Spleen (tissue), 13 donors: ENCODE measurements at places on chromosomes 12 and 14. TPM values are rescaled to one million over a fixed set of nuclear protein-coding genes. Genes with fewer than 3 reads are reported as not detected.

DNA sequence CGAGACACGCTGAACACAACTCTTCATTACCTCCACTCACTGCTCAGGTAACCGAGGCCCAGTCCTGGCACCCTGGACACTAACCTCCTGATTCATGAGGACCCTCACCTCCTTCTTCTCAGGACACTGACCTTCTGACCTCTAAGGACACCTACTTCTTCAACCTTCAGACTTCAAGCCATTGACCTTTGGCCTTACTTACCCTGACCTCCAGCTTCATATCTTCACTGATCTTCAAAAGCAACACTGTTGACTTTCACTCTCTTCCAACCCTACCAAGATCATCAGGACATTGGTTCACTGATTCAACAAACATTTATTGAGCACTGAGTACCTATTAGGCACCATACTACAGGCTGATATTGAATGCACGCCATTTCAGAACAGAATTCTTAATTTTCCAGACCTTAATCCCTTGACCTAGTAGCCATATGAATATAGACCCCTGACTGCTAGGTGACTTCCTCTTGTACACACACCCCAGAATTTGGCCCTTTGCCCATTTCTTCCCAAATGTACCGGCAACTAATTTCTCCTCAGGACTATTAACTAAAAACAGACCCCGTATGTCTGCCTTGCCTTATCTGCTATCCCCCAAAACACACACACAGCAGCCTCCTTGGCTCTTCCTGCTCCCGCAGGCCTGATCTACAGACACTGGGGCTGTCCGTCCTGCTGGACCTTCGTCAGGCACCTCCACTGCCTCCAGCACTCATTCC, 5.8 kb downstream of the ARHGEF40 start:
- H3K27me3 ChIP-seq = peaks cover 4% of the 10 kb centered on the region
- DNase-seq = no peak
- H3K27ac ChIP-seq = peak overlapping the region; percentile 41
- peaks cover 42% of the 10 kb centered on the region for H3K36me3 ChIP-seq
- H3K4me1 ChIP-seq = peaks cover 82% of the 10 kb centered on the region

- H3K4me3 ChIP-seq = no peak overlapping the region
- H3K36me3 ChIP-seq = peaks cover 48% of the 10 kb centered on the region
- DNase-seq = no peak
- no peak overlapping the region for H3K27ac ChIP-seq
- no peaks in the 10 kb centered on the region for H3K4me1 ChIP-seq
These were observed 50.8 kb downstream of the SLC16A7 start for GRCh38 chr12:59646636-59647035.

Gene MIP
- total RNA-seq = not detected

- no peaks in the 10 kb centered on the region for H3K27me3 ChIP-seq
- H3K36me3 ChIP-seq = no peaks in the 10 kb centered on the region
- H3K4me1 ChIP-seq = peaks cover 65% of the 10 kb centered on the region
- no peak for DNase-seq
These were observed 47.4 kb upstream of the SRSF5 start for GRCh38 chr14:69719501-69719951.

- no peak overlapping the region for H3K4me3 ChIP-seq
- no peaks in the 10 kb centered on the region for H3K36me3 ChIP-seq
- H3K27me3 ChIP-seq = no peaks in the 10 kb centered on the region
- no peak overlapping the region for H3K27ac ChIP-seq
- no peak for DNase-seq
- peaks cover 12% of the 10 kb centered on the region for H3K4me1 ChIP-seq
These were observed 29.6 kb downstream of the VRK1 start for GRCh38 chr14:96826818-96827217.

DNA sequence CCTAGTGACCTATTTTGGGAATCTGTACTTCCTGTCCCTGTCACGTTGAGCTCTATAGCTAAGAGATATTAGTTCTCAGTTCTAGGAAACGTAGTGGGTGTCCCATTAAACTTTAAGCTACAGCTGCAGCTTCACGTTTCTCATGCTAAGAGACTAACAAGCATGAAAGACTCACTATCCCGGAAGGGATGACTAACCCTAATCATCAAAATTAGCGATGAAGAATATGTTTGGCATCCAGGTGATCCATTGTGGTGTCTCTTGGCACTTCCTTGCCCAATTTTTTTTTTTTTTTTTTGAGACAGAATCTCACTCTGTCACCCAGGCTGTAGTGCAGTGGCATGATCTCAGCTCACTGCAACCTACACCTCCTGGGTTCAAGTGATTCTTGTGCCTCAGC, 11.0 kb upstream of the LALBA start:
- no peaks in the 10 kb centered on the region for H3K4me1 ChIP-seq
- no peak for DNase-seq
- H3K36me3 ChIP-seq = no peaks in the 10 kb centered on the region
- H3K27me3 ChIP-seq = no peaks in the 10 kb centered on the region
- no peak overlapping the region for H3K27ac ChIP-seq

Gene NGB
- not detected for total RNA-seq

- DNase-seq = no peak
- H3K36me3 ChIP-seq = no peaks in the 10 kb centered on the region
- H3K27ac ChIP-seq = no peak overlapping the region
- no peaks in the 10 kb centered on the region for H3K27me3 ChIP-seq
- H3K4me1 ChIP-seq = peaks cover 2% of the 10 kb centered on the region
These were observed 17.7 kb upstream of the TSPAN11 start for GRCh38 chr12:30908722-30909348.

Gene CDCA3
- total RNA-seq = 4.2 TPM

DNA sequence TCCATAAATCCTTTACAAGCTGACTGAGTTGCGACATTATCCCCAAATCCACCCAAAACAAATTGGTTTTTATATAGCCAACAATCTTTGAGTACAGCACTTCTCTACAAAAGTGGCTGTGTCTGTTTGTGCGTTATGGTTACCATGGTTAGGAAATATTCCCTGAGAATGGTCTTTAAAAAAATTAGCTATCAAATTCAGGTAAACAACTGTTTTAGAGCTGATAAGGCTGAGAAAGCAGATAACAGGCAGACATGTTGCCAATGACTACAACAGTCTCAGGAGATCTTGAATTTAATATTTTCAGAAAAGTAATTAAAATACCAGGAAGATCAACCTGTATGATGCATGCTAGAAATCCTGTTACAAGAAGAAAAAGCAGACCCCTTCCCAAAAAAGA, 248.0 kb downstream of the RASSF9 start:
- no peaks in the 10 kb centered on the region for H3K36me3 ChIP-seq
- H3K4me3 ChIP-seq = no peak overlapping the region
- H3K27me3 ChIP-seq = no peaks in the 10 kb centered on the region

DNA sequence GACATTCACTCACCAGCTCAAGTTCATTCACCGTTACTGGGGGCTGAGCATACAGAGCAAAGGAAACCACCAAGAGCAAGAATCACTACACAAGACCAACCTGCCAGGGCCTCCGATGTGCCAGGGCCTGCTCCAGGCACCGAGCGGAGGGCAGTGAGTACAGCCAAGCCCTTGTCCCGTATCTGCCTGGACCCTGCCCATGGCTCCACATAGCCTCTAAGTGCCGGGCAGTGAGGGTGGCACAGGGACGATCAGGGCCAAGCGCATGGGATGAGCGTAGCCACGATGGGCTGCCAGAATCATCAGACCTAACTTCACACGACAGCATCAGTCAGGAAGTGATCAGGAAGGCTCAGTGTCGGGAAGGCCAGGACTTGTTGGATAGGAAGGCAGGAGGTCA, 199.6 kb downstream of the BCL11B start:
- no peak overlapping the region for H3K4me3 ChIP-seq
- H3K36me3 ChIP-seq = no peaks in the 10 kb centered on the region
- no peaks in the 10 kb centered on the region for H3K27me3 ChIP-seq
- H3K4me1 ChIP-seq = peaks cover 4% of the 10 kb centered on the region

Gene NXPH4
- not detected for total RNA-seq

Gene RAB15
- 1.3 TPM for total RNA-seq

- H3K27ac ChIP-seq = no peak overlapping the region
- H3K4me1 ChIP-seq = peaks cover 26% of the 10 kb centered on the region
- DNase-seq = peak; percentile 54
- H3K4me3 ChIP-seq = no peak overlapping the region
- no peaks in the 10 kb centered on the region for H3K36me3 ChIP-seq
- no peaks in the 10 kb centered on the region for H3K27me3 ChIP-seq
These were observed 35.0 kb upstream of the BEGAIN start for GRCh38 chr14:100622224-100622623.

Gene PRB2
- total RNA-seq = not detected

Gene TRHDE
- total RNA-seq = 17.4 TPM

DNA sequence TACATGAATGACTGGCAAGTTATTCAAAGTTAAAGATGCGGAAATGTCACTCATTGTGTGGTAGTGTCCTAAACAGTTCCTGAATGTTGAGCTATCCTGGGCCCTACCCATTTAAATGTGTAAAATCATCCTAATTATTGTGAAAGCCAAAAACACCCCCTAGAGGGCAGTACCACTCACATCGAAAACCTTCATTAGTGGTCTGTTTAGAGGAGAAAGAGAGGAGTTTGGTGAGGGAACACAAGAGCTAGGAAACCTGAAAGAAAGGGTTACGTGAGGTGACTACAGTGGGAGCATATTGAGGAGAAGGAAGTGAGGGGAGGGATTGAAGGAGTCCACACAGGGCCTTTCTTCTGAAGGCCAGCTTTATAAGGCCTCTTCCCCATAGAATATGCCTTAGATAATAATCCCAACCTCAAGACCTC, 2.5 kb upstream of the TEP1 start:
- no peak overlapping the region for H3K4me3 ChIP-seq
- H3K27ac ChIP-seq = peak overlapping the region; percentile 46
- no peaks in the 10 kb centered on the region for H3K27me3 ChIP-seq
- no peak for DNase-seq
- no peaks in the 10 kb centered on the region for H3K36me3 ChIP-seq

DNA sequence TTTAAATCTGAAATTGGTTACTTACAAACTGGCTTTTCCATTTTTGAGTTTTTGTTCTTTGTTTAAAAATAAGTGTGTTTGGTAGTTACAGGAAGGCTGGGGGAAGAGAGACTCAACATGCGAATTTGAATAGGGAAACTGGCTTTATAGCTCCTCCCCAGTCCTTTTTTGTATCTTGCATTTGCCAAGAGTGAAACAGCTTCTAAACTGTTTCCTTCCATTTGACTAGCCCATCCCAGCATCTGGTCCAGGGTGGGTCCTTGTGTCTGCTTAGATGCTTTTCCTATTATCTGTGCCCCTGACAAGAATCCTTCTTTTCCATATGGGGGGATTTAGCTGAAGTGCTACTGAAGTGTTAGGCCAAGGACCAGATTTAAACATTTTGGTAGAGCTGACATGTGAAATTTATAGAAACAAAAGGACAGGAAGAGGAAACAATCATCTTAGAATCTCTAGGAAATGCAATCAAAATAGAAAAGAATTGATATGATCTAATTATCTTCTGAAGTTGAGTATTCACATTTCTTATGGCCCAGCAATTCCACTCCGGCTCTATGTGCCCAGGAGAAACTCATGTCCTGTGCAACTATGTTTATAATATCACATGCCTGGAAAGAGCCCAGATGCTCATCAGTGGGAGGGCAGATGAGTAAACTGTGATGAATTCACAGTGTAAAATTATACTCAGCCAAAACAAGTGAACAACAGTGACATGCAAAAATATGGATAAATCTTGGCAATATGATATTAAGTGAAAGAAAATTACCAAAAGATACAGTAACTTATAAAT, 7.4 kb downstream of the SMOC1 start:
- H3K27me3 ChIP-seq = peaks cover 25% of the 10 kb centered on the region
- H3K27ac ChIP-seq = no peak overlapping the region
- no peak for DNase-seq
- no peaks in the 10 kb centered on the region for H3K4me1 ChIP-seq

Gene RERGL
- total RNA-seq = 0.44 TPM

Gene JAG2
- total RNA-seq = 6.0 TPM

Gene DEGS2
- total RNA-seq = 1.2 TPM

- no peak overlapping the region for H3K4me3 ChIP-seq
- peaks cover 7% of the 10 kb centered on the region for H3K27me3 ChIP-seq
- H3K36me3 ChIP-seq = no peaks in the 10 kb centered on the region
- H3K27ac ChIP-seq = no peak overlapping the region
- peaks cover 12% of the 10 kb centered on the region for H3K4me1 ChIP-seq
These were observed 332.9 kb downstream of the DPF3 start for GRCh38 chr14:72560889-72561493.

- H3K36me3 ChIP-seq = no peaks in the 10 kb centered on the region
- no peak for DNase-seq
- H3K4me3 ChIP-seq = no peak overlapping the region
- no peak overlapping the region for H3K27ac ChIP-seq
- H3K4me1 ChIP-seq = peaks cover 14% of the 10 kb centered on the region
These were observed 63.2 kb downstream of the DIO3 start for GRCh38 chr14:101624536-101624935.

DNA sequence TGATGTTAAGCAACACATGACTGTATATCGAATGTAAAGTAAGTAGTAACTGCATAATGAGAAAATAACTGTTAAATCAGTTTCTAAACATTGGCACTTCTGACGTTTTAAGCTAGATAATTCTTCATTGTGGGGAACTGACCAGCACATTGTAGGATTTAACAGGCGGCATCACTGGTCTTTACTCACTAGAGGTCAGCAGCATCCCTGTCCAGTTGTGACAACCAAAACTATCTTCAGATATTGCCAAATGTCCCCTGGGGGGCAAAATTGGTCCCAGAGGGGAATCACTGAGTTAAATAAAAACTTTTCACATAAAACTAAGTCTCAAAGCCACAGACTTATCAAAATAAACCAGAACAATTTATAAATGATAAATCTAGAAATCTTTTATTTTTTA, 65.3 kb downstream of the BLTP3B start:
- no peak overlapping the region for H3K4me3 ChIP-seq
- no peak overlapping the region for H3K27ac ChIP-seq
- H3K27me3 ChIP-seq = no peaks in the 10 kb centered on the region
- H3K36me3 ChIP-seq = peaks cover 32% of the 10 kb centered on the region
- DNase-seq = no peak

Gene ASB2
- 10.0 TPM for total RNA-seq

Gene TAS2R31
- 4.9 TPM for total RNA-seq

- no peak for DNase-seq
- H3K27ac ChIP-seq = peak overlapping the region; percentile 11
- H3K4me3 ChIP-seq = no peak overlapping the region
- H3K27me3 ChIP-seq = no peaks in the 10 kb centered on the region
- H3K36me3 ChIP-seq = no peaks in the 10 kb centered on the region
These were observed 26.2 kb downstream of the ZCRB1 start for GRCh38 chr12:42299392-42300308.

- no peaks in the 10 kb centered on the region for H3K27me3 ChIP-seq
- no peaks in the 10 kb centered on the region for H3K4me1 ChIP-seq
- DNase-seq = peak; percentile 53
- H3K27ac ChIP-seq = peak overlapping the region; percentile 34
These were observed 21.8 kb downstream of the VASH1 start for GRCh38 chr14:76782885-76783566.
